ENCODE measurements at places on chromosomes 2 and 18.

DNA sequence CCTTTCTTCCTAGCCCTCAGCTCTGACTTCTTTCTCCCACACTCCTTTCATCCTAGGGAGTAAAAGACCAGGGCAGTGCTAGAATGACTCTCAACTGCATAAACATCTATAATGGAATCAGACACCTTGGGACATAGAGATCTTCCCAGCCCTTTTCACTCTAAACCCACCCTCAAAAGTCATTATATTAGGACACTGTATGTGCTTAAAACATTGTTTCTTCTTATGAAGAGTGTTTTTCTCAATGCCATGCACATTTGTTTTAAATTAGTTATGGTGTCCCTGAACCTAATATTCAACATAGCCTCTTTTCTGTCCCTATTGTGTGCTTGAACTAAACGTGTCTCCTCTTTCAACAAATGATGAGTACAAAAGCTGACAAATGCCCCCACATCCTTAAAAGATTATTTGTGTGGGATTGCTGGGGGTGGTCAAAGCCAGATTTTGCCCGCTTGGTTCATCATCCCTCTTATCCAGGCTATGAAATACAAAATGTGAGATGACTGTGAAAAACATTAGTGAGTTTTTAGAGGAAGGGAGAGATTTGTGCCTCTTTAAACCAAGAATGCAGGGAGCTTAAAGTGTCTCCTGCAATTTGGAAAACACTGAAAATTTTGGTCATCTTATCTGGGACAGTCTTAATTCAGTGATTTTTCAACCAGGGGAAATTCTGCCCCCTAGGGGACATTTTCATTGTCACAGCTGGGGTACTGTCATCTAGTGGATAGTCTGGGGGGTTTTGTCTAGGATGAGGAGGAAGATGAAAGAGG is 29.0 kb downstream of the SERPINB5 start:
- DNase-seq = no peak

GRCh38 chr2:160039166-160039903 is 23.1 kb downstream of the PLA2R1 start:
- no peak for DNase-seq

DNA sequence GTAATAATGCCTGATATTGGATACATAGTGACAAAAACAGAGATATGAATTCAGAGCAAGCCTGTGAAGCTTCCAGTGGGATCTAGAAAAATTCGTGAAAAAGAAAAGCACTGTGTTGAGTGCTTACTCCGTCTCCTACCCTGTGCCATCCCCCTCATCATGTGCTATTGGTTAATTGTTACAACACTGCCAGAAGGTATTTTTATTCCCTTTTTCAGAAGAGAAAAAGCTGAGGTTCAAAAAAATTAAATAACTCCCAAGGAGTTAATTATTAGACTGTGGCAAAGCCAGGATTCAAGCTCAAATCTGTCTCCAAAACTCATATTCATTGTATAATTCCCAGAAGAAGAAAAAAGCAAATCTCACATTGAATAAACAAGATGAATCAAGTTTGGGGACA is 735.5 kb upstream of the ACVR2A start:
- DNase-seq = no peak

- DNase-seq = no peak
Measured at GRCh38 chr18:41893432-41893831, 61.6 kb upstream of the PIK3C3 start.

- no peak for DNase-seq
Measured at GRCh38 chr2:42314892-42315468, 46.0 kb downstream of the COX7A2L start.

DNA sequence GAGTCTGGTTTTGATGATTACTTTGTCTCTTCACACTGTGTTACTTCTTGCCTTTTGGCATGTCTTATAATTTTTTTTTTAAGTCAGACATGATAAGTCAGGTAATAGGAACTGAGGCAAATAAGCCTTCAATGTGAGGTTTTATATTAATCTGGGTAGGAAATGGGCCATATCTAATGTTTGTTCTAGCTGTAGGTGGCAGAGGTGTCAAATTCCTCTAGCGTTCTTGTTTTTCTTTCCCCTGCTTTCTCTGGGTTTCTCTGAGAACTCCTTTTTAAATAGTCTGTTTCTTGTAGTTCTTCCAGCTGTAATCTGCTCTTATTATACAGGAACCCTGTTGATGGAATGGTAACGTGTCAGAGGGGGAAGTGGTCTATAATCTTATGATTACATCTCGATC is 5.7 kb downstream of the SP140 start:
- no peak for DNase-seq

DNA sequence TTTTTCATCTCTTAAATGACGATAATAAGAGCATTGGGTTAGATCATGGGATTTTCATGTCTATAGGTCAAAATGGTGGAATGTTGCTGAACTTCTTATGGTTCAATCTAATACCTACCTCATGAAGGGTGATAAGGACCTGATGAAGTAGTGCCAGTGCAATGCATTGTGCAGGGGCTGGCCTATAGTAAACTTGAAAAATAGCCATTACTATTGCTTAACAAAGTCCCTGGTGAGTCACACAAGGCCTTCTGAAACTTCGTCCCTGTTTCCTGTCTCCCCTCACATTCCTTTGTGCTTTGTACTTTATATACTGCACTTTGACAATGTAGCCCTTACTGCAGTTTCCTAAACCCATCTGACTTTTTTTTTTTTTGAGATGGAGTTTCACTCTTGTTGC is 515.9 kb downstream of the SLC4A3 start:
- no peak for DNase-seq

DNA sequence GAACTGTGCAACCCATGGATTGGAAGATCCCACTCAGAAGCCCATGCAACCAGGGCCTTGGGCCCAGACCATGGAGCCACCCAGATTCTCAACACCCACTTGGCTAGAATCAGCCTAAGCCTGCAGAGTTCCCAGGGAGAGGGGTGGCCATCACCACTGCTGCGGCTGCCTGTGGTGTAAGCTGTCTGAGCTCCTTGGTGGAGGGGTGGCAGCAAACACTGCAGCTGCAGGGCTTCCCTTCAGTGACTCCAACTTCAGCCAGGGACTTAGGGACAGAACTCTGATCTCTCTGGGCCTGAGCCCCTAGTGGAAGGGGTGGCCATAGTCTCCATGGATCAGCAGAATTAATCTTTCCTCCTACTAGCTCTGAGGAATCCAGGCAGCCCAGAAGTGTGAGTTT is 72.5 kb downstream of the RAD51AP2 start:
- DNase-seq = no peak

GRCh38 chr2:235265348-235265965 is 228.4 kb upstream of the AGAP1 start:
- no peak for DNase-seq

DNA sequence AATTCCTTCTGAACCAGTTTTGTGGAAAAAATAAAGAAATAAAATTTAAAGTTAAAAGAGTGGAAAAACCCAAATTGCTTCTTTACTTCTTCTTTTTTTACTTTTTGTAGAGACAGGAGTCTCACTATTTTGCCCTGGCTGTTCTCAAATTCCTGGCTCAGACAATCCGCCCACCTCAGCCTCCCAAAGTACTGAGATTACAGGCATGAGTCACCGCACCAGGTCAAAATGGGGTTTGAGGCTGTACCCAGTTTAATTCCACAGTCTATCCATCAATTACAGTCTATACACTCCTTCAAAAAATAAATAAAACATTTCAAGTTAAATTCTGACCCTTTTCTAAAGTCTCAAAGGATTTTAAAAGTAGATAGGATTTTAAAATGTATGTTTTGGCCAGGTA is 120.3 kb downstream of the FAM161A start:
- DNase-seq = no peak

GRCh38 chr2:229417176-229417575 is 146.1 kb upstream of the PID1 start:
- no peak for DNase-seq

DNA sequence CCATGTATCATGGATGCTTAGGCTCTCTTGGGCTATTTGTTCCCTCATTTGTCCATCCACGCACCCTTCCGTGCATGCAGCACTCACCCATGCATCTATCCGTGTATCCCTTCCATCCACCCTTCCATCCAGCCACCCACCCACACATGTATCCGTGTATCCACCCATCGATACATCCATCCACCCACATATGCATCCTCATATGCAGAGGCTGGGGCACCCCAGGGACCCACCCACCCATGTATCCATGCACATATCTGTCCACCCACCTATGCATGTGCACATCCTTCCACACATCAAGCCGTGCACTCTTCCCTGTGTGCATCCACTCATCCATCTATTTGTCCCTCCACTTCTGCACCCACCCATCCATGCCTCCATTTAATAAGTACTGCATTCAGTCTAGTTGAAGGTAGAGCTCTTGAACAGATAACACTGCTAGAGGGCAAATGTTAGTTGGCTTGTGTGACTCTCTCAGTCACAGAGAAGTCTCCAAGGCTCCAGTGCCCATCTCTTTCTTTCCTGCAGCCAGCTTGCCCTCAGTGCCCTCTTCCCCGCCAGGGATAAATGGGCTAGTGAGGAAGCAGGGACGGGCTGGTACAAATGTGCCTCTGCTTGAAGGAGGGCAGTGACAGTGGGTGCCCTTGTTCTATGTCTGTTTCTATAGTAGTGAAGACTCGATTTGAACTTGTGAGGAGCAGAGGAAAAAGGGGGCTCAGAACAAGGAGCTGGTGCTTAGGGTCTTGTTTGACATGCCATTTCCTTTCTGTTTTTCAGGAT is 61.5 kb downstream of the EMILIN2 start:
- no peak for DNase-seq

- no peak for DNase-seq
Measured at GRCh38 chr18:9811978-9812377, 73.8 kb upstream of the TXNDC2 start.

DNA sequence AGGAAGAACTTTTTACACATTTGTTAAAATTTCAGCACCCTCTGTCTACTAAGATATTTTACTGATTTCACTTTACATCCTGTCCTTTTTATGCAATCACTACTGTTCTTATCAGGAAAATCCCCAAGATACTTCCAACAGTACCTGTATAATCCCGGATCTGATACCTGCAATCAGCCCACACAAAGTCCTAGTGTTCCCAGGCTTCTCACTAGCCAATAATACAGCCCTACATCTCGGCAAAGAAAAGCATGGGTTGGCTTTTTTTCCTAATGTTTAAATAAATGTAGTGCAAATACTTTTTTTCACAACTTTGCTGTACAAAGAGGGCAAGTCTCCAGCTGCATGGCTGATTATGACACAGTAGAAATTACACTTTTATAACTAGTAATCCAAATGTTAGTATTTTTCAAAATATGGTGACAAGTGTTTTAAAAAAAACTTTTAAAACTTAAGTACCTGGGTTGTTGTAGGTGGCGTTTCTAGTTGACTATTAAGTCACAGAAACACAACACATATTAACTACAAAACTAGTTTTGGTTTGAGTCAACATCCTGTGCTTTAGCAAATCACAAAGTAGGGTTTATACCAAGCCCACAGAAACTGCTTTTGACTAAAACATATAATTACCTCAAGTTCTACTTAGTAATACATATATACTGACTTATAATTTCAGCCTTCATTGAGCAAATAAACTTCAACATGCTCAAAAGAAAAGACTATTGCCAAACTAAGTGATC is 19.5 kb downstream of the CNOT11 start:
- DNase-seq = no peak

DNA sequence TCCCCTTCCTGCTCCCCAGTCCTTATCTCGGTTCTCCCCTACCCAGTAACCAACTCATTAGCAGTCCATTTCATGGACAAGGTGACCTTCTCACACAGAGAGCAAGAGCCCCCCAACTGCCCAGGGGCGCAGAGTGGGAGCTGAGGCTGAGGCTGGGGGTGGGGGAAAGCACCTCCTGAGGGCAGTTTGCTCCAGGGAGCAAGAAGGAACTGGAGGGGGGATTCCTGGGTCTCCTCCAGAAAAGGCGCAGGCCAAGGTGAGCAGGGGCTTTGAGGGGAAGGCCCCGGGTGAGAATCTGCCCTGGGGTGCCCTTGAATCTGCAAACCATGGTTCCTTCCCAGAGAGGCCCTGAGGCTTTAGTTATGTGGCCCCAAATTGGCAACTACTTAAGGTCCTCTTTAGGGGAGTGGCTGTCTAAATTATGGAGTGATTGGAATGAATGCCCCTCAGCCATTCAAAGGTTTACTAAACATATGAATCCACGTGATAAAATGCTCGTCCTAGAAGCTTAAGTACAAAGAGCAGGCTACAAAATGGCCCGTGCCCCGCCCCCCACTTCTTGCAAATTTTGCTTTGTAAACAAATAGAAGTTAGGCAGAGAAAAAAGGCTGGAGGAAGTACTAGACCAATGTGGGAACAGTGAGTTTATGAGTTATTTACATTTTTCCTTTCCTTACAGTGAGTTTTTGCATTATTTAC is 123.5 kb upstream of the HS6ST1 start:
- DNase-seq = no peak

DNA sequence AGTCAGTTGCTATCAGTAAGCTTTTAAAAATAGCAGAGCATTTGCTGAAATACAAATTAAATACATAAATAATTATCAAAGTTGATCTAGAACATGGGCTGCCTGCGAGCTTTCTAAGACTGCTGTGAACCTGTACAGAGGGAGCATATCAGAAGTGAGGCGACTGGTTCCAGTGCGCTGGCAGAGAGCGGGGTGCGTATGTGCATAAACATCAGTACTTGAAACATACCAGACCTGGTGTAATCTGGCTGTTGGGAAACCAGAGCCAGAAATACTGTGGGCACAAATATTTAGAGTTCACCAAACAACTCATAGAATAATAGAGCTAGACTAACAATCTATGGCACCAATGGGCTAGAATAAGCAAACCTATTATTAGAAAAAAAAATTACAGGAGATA is 27.3 kb downstream of the PDIA6 start:
- DNase-seq = no peak

GRCh38 chr2:231321021-231321420 is 74.5 kb upstream of the B3GNT7 start:
- no peak for DNase-seq

GRCh38 chr2:203510256-203510940 is 24.7 kb downstream of the RAPH1 start:
- DNase-seq = no peak

- no peak for DNase-seq
Measured at GRCh38 chr2:219542931-219543595, 546 bp downstream of the CHPF start.

- no peak for DNase-seq
Measured at GRCh38 chr2:214104967-214105366, 305.9 kb upstream of the VWC2L start.

GRCh38 chr2:241020201-241020600 is 21.8 kb downstream of the SNED1 start:
- no peak for DNase-seq

- no peak for DNase-seq
Measured at GRCh38 chr2:43022896-43023295, 203.5 kb downstream of the ZFP36L2 start.
